Spleen (tissue), 13 donors: ENCODE measurements at places on chromosomes 6 and 20. TPM values are rescaled to one million over a fixed set of nuclear protein-coding genes. Genes with fewer than 3 reads are reported as not detected.
A peak's percentile ranks its signal among the peaks of the same experiment; 100 is the strongest.

SCUBE3 gene
- polyA plus RNA-seq = 0.04 TPM

ARMH2 gene
- not detected for polyA plus RNA-seq

CLPSL2 gene
- not detected for polyA plus RNA-seq

SRSF12 gene
- 0.33 TPM for polyA plus RNA-seq

DDO gene
- 1.1 TPM for polyA plus RNA-seq

ABHD16B gene
- polyA plus RNA-seq = 0.57 TPM

EBF4 gene
- polyA plus RNA-seq = 4.8 TPM

RWDD2A gene
- 2.5 TPM for polyA plus RNA-seq

PRDM13 gene
- polyA plus RNA-seq = 0.02 TPM

KHDC1L gene
- not detected for polyA plus RNA-seq

SEL1L2 gene
- polyA plus RNA-seq = not detected

SLC39A7 gene
- polyA plus RNA-seq = 33.8 TPM

CASS4 gene
- 1.2 TPM for polyA plus RNA-seq

DNA sequence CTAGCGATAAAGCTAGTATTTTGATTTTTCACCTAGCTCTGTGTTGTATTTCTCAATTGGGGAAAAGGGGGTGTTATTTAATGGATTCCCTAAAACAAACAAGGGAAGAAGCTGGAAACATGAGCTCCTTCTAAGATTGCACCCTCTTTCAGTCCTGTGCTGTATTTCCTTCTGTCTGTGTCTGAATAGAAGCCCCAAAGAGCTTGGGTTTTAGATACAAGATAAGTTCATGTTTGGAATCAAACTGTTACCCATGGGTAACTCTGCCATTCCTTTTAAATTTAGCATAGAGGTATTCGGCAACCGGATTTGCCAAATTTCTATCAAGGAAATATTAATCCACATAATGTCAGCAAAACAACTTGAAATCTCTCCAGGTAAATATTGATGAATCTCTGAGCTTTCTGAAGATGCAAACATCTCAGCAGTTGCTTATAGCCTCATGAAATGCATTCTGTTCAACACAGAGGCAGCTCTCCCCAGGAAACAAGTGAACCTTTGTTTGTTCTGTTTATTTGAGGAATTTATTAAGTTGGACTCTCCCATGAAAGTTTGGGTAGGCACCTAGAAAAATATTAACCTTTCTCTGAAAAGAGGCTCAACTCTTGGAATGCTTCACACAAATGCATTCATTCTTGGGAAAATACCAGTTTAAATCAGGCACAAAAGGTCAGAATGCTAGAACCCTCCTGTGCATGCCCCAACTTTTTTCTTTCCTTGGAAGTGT is 9.9 kb upstream of the SCGN start:
- no peak overlapping the region for H3K27ac ChIP-seq
- DNase-seq = no peak
- no peaks in the 10 kb centered on the region for H3K4me1 ChIP-seq
- H3K27me3 ChIP-seq = no peaks in the 10 kb centered on the region
- no peak overlapping the region for H3K4me3 ChIP-seq

GRCh38 chr6:13671548-13672127 is 40.0 kb downstream of the RANBP9 start:
- peaks cover 46% of the 10 kb centered on the region for H3K4me1 ChIP-seq
- no peak overlapping the region for H3K27ac ChIP-seq
- H3K4me3 ChIP-seq = no peak overlapping the region
- no peak for DNase-seq

DNA sequence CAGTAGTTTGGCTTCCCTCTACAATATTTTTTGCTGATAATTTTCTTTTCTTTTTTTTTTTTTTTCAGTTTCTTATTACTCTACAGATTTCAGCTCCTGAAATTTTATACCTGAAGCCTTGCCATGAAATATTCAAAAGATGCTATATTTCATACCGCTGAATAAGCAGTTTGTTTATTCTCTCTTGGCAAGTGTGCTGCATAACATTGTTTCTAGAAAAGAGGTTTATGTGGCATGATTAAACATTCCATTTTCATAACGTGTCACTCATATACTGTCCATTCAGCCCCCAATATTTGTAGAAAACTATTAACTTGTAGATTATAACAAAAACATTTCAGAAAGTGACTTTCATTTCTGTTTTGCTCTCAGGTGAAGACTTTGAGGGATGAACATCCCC is 174.4 kb upstream of the NOX3 start:
- no peak for DNase-seq
- no peaks in the 10 kb centered on the region for H3K27me3 ChIP-seq
- H3K4me1 ChIP-seq = no peaks in the 10 kb centered on the region
- no peak overlapping the region for H3K27ac ChIP-seq
- H3K4me3 ChIP-seq = no peak overlapping the region

- peaks cover 11% of the 10 kb centered on the region for H3K4me1 ChIP-seq
- no peak overlapping the region for H3K4me3 ChIP-seq
- H3K27ac ChIP-seq = no peak overlapping the region
- H3K36me3 ChIP-seq = no peaks in the 10 kb centered on the region
Measured at GRCh38 chr6:41645007-41645618, 6.8 kb downstream of the MDFI start.

DNA sequence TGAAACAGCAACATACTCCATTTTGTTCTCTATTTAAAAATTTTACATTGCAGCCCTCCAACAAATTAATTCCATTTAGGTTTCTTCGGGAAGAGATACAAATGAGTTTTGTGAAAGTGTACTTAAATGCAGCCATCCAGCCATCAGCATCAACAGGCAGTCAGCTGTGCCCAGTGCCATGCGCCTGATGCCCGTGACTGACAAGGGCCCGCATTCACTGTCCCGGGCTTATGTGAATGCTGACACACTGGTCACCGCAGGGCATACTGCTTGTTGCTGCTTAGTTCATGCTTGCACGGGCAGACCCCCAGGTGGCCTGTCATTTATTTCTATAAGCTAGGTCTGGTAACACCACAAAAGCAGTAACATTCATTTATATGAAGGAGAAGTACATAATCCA is 224.9 kb upstream of the QKI start:
- no peaks in the 10 kb centered on the region for H3K36me3 ChIP-seq
- no peak for DNase-seq
- no peak overlapping the region for H3K4me3 ChIP-seq
- H3K4me1 ChIP-seq = no peaks in the 10 kb centered on the region

DNA sequence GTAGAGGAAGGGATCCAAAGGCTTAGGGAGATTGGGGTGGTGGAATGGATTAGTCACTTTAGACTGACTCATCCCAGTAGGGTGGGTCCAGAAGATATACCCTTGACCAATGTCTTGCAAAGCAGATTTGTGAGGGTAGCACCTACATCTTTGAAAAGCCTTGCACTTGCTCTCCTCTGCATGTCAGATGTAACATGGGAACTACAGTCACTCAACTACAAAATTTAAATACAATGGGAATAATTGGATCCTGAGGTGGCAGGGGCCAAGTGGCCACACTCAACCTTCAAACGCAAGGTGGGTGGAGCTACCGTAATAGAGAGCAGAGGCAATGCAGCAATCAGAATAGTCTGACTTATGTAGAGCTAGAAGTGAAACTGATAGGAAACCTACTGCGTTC is 71.2 kb downstream of the ME1 start:
- H3K36me3 ChIP-seq = no peaks in the 10 kb centered on the region
- no peaks in the 10 kb centered on the region for H3K27me3 ChIP-seq
- no peak for DNase-seq
- no peak overlapping the region for H3K4me3 ChIP-seq
- H3K27ac ChIP-seq = no peak overlapping the region
- H3K4me1 ChIP-seq = no peaks in the 10 kb centered on the region

- no peaks in the 10 kb centered on the region for H3K27me3 ChIP-seq
- H3K36me3 ChIP-seq = no peaks in the 10 kb centered on the region
- no peak for DNase-seq
- peaks cover 15% of the 10 kb centered on the region for H3K4me1 ChIP-seq
Measured at GRCh38 chr6:10591422-10592160, 70.4 kb downstream of the GCNT2 start.

- H3K27me3 ChIP-seq = no peaks in the 10 kb centered on the region
- DNase-seq = no peak
Measured at GRCh38 chr6:21969192-21969591, 327.6 kb downstream of the PRL start.

DNA sequence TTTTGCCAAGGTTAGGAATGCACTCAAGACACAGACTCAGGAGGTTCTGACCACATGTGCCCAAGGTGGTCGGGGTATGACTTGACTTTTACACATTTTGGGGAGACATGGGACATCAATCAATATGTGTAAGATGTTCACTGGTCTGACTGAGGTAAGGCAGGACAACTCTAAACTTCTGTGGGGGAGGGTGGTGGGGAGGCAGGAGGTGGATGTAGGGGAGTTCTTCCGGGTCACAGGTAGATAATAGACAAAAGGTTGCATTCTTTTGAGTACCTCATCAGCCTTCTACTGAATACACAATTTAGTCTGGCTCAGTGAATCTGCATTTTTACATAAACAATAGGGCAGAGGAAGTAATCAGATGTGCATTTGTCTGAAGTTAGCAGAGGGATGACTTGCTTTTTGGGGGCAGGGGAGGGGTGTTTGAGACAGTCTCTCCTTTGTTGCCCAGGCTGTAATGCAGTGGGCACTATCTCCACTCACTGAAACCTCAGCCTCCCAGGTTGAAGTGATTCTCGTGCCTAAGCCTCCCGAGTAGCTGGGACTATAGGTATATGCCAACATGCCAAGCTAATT is 10.9 kb downstream of the ECHDC1 start:
- H3K27ac ChIP-seq = no peak overlapping the region
- no peaks in the 10 kb centered on the region for H3K27me3 ChIP-seq
- DNase-seq = no peak

- no peaks in the 10 kb centered on the region for H3K27me3 ChIP-seq
- no peak overlapping the region for H3K4me3 ChIP-seq
- H3K4me1 ChIP-seq = no peaks in the 10 kb centered on the region
- no peak for DNase-seq
- H3K27ac ChIP-seq = no peak overlapping the region
Measured at GRCh38 chr6:121584586-121585369, 149.3 kb downstream of the GJA1 start.

- no peak overlapping the region for H3K27ac ChIP-seq
- H3K27me3 ChIP-seq = no peaks in the 10 kb centered on the region
- H3K4me3 ChIP-seq = no peak overlapping the region
- H3K4me1 ChIP-seq = peaks cover 4% of the 10 kb centered on the region
- no peaks in the 10 kb centered on the region for H3K36me3 ChIP-seq
Measured at GRCh38 chr6:159097256-159097655, 52.5 kb upstream of the TAGAP start.

DNA sequence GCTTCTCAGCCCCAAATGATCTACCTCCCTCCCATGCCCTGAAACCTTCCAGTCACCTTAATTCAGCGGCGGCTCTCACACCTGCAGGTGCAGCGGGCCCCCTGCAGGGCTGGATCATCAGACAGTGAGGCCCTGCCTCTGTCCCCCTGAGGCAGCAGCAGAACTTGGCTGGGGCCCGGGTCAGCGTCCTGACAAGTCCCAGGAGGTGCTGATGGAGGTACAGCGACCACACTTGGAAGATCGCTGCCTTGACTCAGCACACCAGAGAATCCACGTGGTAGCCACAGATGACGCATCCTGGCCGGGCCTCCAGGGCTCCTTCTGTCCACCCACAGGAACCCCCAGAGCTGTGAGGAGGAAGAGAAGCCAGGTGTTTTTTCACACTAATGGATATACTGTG is 116.4 kb upstream of the THBS2 start:
- no peak overlapping the region for H3K4me3 ChIP-seq
- no peaks in the 10 kb centered on the region for H3K4me1 ChIP-seq
- H3K36me3 ChIP-seq = no peaks in the 10 kb centered on the region
- DNase-seq = no peak
- H3K27me3 ChIP-seq = no peaks in the 10 kb centered on the region

- no peaks in the 10 kb centered on the region for H3K36me3 ChIP-seq
- no peak overlapping the region for H3K4me3 ChIP-seq
- no peaks in the 10 kb centered on the region for H3K4me1 ChIP-seq
Measured at GRCh38 chr20:52569201-52569600, 377.6 kb upstream of the ZFP64 start.

GRCh38 chr6:31737315-31737990 is 1.1 kb upstream of the CLIC1 start:
- H3K27me3 ChIP-seq = no peaks in the 10 kb centered on the region
- DNase-seq = no peak
- peak overlapping the region; percentile 99 for H3K27ac ChIP-seq
- H3K4me3 ChIP-seq = peak overlapping the region; percentile 90
- peaks cover 17% of the 10 kb centered on the region for H3K36me3 ChIP-seq

DNA sequence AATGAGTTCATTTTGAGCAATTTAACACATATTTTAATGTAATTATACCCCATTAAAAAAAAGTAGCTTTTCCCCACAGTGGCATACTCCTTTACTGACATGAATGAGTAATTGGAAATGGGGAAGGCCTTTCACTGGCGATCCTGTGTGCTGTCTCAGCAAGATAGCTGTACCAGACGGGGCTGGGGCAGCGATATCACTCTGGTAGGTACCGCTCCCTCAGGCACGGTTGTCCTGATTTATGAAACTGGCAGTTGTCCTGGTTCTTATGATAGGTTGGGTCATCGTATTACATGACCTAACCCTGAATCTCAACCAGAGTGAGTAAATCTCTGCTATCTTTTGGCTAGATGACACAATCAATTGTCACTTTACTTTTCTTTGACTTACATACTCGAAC is 355.0 kb upstream of the MAP3K7 start:
- no peak overlapping the region for H3K4me3 ChIP-seq
- peaks cover 14% of the 10 kb centered on the region for H3K4me1 ChIP-seq
- H3K27me3 ChIP-seq = no peaks in the 10 kb centered on the region
- no peaks in the 10 kb centered on the region for H3K36me3 ChIP-seq

GRCh38 chr6:69887714-69888345 is 21.5 kb downstream of the COL19A1 start:
- H3K4me1 ChIP-seq = no peaks in the 10 kb centered on the region
- no peak overlapping the region for H3K4me3 ChIP-seq
- no peak for DNase-seq
- H3K27ac ChIP-seq = no peak overlapping the region
- H3K27me3 ChIP-seq = no peaks in the 10 kb centered on the region
- H3K36me3 ChIP-seq = no peaks in the 10 kb centered on the region

GRCh38 chr6:149544646-149545257 is 1.1 kb downstream of the PPIL4 start:
- peaks cover 23% of the 10 kb centered on the region for H3K4me1 ChIP-seq
- no peak for DNase-seq
- peaks cover 3% of the 10 kb centered on the region for H3K36me3 ChIP-seq
- no peaks in the 10 kb centered on the region for H3K27me3 ChIP-seq
- H3K27ac ChIP-seq = peak overlapping the region; percentile 95

- H3K27ac ChIP-seq = peak overlapping the region; percentile 46
- H3K27me3 ChIP-seq = no peaks in the 10 kb centered on the region
- H3K4me3 ChIP-seq = no peak overlapping the region
- DNase-seq = no peak
- peaks cover 35% of the 10 kb centered on the region for H3K4me1 ChIP-seq
Measured at GRCh38 chr6:166419717-166420116, 37.0 kb upstream of the MPC1 start.
